ENCODE measurements at places on chromosomes 2 and 18.

GRCh38 chr18:75133721-75134610 is 75.0 kb downstream of the PTGR3 start:
- no peak for DNase-seq

DNA sequence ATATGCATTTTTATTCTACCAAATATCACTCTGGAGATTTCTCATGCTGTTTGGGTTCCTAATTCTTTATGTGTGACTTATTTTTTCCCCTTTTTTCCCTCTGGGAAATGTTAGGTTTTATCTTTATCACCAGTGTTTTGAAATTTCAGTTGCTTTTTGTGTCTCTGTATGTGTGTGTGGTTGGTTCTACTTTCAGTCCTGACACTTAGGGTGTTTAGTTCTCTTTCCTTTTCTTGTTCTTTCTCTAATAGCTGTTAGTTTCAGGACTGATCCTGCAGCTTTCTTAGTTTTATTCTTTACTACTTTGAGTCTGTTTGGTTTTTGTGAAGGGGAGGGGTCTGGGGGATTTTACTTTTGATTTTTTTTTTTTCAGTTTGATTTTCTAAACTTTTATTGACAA is 23.1 kb downstream of the PPM1B start:
- DNase-seq, result no peak

DNA sequence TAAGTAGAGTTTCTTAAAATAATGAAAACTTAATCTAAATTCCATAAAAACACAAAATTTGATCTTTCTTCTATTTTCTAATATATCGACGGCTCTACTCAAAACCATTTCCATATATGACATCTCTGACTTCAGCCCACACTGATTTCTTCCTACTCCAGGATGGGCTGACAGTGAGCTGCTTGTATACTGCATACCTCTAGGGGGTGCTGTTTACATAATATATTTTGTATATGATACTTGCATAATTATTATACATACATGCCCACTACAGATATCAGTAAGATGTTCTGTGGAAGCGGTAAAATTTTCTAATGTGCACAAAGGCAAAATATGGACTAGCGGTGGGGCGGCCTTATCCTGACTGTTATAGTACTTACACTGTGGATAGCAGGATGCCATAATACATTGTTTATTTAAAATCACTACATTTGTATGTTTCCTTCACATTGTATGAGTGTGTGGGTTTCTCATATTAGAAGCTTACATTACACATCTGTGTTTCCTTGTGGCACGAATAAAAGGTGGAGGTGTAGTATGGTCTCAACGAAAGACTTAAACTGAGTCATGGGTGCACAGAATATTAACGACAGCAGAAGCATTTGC is 66.1 kb upstream of the NXPH2 start:
- no peak for DNase-seq

DNA sequence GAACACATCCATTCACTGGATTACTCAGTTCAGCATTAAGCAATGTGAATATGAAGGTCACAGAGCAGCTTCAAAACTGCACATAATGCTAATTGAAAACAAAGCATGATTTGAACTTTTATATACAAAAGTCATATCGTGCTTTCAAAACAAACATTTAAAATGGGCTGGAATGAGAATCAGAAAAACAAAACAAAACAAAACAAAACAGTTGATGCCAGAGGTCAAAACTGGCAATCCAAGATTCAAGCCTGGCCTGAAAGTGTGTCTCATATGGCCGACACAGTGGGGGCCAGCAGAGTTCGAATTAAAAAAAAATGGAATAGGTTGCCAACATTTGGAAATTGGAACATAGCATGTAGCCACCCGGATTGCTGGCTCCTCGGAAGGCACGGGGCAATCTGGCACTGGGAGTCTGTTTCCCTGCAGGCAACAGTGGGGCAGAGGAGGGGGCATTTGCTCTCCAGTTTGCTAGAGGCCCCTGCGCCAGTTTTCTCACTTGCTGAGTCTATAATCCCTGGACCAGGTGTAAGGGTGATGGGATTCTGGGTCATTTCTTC is 294.4 kb downstream of the ZNF521 start:
- no peak for DNase-seq

DNA sequence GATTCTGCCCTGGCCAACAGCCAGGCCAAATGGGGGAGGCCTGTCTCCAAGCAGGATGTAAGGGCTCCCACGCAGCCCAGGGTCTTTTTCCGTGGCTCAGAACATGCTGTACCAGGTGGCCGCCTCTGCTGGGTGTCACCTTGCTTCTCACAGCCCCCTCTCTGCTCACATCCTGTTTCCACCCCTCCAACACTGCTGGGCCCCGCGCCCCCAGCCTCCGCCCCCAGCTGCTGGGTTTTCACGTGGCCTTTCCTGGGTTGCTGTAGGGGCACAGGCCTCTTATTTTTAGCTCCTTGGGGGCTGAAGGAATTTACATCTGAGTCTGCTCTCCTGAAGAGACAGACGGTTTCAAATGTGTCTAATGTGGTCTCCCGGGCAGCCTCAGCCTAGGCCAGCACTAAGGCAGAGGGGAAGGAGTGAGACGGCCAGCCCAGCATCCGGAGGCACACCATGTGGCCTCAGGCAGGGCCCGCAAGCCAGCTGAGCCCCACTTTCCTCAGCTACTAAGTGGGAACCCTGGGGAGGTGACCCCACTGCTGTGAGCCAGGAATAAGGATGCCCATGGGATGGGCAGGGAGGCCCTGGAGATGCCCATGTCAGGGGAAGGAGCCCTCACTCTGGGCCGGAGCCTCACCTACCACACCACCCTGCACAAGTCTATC is 18.7 kb upstream of the DUSP2 start:
- no peak for DNase-seq

Data from kidney (tissue), 22 donors.